ENCODE measurements at places on chromosomes 11 and 22.

DNA sequence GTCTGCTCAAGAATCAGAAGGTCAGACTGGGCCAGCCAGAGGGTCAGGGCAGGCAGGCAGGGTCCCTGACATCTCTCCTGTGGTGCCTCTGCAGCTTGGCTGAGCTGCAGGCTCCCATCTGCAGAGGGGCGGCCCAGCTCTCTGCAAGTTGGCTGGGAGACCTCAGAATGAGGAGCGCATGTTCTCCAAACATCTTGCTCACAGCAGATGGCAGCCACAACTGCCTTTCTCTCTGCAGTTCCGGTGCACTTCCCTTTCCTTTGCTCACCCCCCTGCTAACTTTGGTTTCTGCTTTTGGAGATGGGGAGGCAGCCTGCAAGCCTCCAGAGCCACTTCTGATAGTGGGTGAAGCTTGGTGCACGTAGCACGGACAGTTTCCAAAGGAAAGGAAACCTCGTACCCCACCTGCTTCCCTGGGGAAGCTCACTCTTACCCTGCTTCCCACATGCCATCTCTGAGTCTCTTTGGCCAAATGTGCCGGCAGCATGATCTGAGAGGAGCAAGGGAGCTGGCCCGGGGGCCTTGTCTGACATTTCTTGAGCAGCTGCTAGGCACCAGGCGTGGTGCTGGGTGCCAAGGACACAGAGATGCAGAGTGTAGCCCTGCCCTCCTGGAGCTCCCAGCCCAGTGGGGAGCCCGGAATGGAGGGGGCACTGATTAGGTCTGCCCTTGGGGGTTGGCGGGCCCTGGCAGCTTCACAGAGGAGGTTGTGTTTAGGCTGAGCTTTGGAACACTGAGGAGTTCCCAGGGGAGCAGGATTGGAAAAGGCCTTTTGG is 18.2 kb downstream of the DAGLA start:
- no peak for DNase-seq

DNA sequence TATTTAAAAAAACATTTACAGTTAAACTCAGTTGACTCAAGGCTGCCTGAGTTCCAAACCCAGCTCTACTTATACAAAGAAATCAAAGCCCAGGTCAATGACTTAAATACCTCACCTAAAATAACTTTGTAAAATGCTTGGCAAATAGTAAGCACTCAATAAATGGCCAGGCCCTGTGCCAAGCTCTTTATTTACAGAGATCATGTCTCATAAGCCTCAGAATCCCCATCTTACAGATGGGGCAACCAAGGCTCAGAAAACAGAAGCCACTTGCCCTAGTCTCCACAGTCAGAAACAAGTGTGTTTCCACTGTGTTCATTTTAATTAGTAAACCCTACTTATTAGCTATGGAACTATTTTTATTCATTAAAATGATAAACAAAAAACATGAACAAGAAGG is 30.5 kb upstream of the TTC28 start:
- no peak for DNase-seq

- peak; percentile 39 for DNase-seq
These were observed 25.7 kb upstream of the CTR9 start for GRCh38 chr11:10725114-10725906.

GRCh38 chr11:95734009-95734572 is 55.5 kb downstream of the FAM76B start:
- no peak for DNase-seq

DNA sequence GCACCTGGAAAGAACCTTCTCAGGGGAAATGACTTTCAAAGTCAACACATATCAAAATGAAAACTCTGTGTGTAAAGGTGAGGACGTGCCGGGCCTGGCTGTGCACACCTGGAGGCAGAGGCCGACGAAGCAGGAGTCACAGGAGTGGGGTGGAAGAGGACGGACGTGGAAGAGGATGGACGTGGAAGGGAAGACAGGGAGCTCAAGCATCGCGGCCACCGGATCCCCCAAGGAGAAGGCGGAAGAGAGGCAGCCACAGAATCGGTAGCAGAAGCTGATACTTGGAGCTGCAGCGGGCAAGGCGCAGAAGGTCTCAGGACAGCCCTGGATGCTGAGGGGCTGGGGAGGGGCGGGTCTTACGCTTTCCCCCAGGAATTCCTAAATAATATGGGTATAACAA is 519.8 kb downstream of the BRD1 start:
- no peak for DNase-seq

GRCh38 chr11:118401151-118401879 is at the start of gene ATP5MG:
Gene ATP5MG (plus strand): TSS chr11:118401606. CDS start chr11:118401666, 60 bp downstream.
- peak; percentile 91 for DNase-seq

- DNase-seq: no peak
These were observed 5.7 kb upstream of the ABTB2 start for GRCh38 chr11:34363363-34364084.

DNA sequence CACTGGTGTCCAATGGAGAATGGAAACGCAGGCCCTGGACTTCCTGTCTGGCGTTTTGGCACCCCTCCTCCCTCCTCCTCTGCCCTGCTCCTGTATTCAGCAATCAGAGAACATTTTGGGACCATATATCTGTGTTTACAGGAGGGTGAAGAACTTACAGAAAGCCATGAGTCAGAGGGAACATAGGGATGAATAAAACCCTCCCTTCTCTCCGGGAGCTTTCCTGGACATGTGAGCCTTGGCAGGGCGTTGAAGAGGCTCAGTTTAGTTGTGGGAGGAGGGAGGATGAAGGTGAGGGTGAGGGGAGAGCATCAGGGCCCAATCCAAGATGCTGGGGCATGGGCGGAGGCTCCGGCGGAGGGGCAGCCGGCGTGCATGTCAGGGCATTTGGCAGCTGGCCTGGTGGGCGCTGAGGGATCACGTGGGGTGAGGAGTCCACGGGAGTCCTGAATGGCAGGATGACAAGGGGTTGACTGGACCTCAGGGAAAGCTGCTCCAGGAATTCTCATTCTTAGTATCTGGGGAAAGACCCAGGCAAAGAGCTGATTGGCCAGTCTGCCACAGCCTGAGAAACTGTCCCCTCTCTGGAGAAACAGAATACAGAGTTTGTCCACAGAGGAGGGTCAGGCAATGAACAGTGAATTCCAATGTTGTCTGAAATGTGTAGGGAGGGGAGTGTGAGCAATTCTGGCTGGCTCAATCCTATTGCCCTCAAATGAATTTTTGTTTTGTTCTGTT is 28.9 kb downstream of the MICAL2 start:
- DNase-seq: no peak

GRCh38 chr11:78432058-78432515 is 14.5 kb upstream of the GAB2 start:
- no peak for DNase-seq

DNA sequence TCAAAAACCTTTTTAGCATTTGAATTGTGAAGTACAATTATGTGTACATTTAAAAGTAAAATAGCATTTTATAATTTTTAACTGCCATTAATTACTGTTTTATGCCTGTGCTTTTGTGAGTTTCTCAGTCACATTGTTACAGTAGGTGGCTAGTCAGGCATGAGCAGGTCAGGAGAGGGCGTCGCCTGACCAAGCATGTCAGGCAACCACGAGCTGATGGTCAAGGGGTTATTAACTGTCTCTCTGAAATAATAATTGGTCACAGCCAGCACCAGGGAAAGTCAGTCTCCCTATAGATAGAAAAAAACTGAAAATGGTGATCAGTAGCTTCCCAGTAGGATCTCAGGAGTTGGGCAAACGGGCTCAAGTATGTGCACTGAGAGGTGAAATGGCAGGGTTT is 19.4 kb upstream of the CCDC81 start:
- no peak for DNase-seq

DNA sequence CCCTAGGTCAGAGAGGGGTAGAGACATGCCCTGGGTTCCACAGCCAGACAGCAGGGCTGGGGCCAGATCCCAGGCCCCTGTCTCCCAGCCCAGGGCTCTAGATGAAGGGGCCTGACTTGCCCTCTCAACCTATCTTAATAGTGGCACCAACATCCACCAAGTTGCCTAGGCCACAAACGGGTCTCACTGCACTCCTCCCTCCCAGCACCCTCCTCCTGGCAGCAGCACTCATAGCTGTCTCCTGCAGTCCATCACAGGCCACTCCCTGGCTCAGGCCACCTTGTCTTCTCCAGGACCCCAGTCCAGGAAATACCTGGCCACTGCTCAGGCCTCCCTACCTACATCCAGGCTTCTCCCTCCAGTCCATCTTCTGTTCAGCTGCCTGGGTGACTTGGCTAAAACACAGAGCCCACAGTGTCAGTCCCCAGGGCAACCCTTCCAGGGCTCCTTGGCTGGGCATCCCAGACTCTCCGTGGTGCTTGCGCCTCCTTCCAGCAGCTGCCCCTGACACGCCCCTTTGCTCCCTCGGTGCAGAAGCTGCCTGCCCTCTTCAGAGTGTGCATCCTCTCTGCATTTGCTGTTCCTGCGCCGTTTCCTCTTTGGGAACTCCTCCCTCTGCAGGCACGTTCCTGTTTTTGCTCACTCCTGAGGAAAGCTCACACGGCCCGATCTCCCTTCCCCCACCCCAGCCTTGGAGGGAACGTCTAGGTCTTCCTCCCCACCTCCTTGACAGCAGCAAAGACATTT is 40.5 kb downstream of the LRRC32 start:
- DNase-seq: peak; percentile 19

DNA sequence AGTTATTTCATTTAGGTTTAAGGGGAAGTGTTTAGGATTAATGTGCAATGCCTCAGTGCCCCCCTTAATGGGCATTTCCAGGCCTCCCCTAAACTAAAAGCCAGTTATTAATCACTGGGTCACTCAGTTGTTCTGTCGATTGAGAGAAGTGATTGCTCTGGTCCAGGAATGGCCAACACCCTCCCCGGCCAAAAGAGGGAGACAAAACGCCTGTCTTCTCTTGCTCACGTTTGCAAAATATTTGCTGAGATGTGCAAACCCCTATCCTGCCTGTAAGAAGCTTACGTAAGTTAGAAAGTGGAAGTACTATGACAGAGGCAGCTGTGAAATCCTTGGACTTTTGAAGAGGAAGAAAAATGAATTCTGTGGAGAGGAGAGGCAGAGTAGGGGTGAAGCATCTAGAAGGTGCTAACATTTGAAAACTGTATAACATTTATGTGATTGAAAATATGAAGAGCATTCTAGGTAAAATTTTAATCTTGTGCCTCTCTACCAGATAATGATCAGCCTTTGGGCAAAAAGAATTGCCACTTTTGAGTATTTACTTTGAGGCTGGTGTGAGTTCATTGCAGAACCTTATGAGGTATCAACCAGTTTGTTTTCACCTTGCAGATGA is 37.7 kb downstream of the NTM start:
- no peak for DNase-seq

DNA sequence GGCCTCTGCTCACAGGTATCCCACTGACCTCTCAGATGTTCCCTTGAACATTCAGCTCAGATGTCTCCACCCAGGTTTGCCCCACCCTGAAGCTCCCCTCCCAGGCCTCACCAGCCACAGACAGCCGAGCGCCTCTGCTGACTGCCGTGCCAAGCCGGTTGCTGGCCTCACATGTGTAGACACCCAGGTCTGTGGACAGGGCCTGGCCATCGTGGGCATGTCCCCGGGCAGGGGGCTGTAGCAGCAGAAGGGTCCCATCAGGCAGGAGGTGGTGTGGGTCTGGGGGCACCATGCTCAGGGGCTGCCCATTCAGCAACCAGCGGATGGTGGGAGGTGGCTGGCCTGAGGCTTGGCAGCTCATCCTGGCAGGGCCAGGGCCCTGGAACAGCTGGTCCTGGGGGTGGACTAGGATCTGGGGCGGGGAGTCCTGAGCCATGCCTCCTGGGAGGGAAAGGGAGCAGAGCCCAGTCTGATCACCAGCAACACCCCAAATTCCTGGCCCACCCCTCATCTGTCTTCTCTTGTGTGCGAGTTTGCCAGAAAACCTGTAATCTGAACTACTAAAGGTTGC is 759 bp downstream of the ROBO4 start:
- no peak for DNase-seq

GRCh38 chr11:109785198-109785597 is 308.0 kb upstream of the ZC3H12C start:
- DNase-seq: no peak

- no peak for DNase-seq
These were observed 37.1 kb downstream of the HIRA start for GRCh38 chr22:19394274-19395050.

DNA sequence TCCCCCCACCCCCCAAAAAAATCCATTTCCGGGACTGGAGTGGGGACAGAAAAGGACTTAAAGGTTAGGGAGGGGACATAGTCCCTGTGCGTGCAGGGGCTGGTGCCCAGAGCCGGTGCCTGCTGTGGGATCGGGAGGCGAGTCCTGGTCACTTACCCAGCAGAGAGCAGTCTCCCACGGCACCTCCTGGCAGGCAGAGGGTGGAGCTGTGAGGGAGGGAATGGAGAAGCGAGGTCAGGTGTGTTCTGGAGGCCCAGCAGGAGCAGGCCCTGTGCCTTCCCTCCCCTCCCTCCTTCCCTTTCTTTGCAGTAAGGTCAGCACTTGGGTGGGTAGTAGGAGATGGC is 28.4 kb downstream of the SHANK3 start:
- DNase-seq: no peak

DNA sequence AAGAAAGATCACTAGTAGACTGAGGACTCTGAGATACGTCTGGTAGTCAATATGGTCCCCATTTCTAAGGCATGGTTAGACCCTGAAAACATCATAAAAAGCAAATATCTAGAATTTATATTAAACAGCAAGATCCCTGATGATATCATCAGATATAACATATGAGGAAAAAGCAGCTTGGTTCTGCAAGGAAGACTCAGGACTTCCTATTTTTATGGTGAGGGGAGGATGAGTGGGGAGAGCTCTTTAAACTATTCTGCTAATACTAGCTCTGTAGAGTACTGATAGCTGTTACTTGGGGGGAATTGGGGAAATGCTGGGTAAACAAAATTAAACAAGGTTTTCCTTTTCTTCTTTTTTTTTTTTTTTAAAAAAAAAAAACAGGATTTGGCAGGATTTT is 235.8 kb downstream of the SWAP70 start:
- DNase-seq: no peak

GRCh38 chr11:13043912-13044628 is 35.0 kb downstream of the RASSF10 start:
- DNase-seq: no peak

DNA sequence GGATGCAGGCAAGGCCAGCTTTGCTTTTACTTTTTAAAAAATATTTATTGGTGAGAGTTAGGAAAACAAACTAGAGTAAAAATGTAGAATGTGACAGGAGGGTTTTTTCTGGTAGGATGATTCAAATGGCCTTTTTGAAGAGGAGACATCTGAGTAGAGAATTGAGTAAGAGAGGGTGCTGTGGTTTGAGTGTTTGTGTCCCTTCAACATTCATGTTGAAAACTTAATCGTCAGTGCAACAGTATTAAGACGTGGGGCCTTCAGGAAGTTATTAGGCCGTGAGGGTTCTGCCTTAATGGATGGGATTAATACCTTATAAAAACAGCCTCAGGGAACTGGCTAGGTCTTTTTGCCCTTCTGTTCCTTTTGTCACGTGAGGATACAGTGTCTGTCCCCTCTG is 288.8 kb upstream of the C11orf87 start:
- DNase-seq: no peak

All from CD4-positive, alpha-beta T cell treated with Interleukin-4 for 4 hours (primary cell).